ENCODE measurements at places on chromosomes 13 and 19.

- H3K27me3 ChIP-seq, result no peaks in the 10 kb centered on the region
- no peak overlapping the region for H3K27ac ChIP-seq
- H3K36me3 ChIP-seq, result no peaks in the 10 kb centered on the region
- no peak overlapping the region for H3K4me3 ChIP-seq
- H3K4me1 ChIP-seq, result no peaks in the 10 kb centered on the region
- no peak for DNase-seq
Observed at GRCh38 chr13:22014469-22014868, 343.6 kb downstream of the FGF9 start.

- no peaks in the 10 kb centered on the region for H3K36me3 ChIP-seq
- no peak for DNase-seq
- H3K4me3 ChIP-seq, result no peak overlapping the region
Observed at GRCh38 chr13:90416519-90416918, 931.0 kb upstream of the MIR17HG start.

DNA sequence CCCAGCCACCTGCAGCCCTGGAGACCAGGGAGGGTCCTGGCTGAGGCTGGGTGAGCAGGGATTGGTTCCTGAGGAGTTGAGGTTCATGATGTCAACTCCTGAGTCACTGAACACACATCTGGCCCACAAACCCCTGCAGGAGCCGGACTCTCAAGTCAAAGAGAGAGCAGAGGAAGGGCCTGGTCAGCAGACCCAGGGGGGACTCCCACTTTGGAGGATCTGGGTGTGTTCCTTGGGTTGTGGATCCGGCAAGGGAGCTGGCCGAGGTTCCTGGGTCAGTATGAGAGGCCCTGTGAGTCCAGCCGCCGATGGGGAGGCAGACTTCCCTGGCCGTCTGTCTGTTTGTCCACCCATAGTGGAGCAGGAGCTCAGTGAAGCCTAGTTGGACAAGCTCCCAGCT is 4.0 kb downstream of the SLC7A10 start:
- H3K27ac ChIP-seq, result no peak overlapping the region

- H3K36me3 ChIP-seq, result no peaks in the 10 kb centered on the region
- DNase-seq, result no peak
- no peak overlapping the region for H3K4me3 ChIP-seq
- H3K27ac ChIP-seq, result no peak overlapping the region
- H3K27me3 ChIP-seq, result no peaks in the 10 kb centered on the region
Observed at GRCh38 chr19:31340042-31341025, 8.9 kb downstream of the TSHZ3 start.

DNA sequence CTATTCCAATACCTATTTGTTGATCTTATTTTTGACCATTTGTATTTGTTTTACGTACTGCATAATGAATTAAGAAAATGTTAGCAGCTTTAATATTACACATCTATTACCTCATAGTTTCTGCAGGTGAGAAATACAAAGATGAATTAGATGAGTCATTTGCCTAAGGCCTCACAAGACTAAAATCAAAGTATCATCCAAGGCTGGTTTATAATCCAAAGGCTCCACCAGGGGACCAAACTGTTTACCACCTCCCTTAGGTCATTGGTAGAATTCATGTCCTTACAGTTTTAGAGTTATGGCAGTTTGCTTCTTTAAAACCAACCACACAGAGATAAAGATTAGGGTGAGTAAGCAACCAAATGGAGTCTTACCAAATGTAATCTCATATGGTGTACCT is 848.1 kb downstream of the SLITRK6 start:
- H3K27me3 ChIP-seq, result no peaks in the 10 kb centered on the region
- DNase-seq, result no peak
- H3K4me1 ChIP-seq, result no peaks in the 10 kb centered on the region

DNA sequence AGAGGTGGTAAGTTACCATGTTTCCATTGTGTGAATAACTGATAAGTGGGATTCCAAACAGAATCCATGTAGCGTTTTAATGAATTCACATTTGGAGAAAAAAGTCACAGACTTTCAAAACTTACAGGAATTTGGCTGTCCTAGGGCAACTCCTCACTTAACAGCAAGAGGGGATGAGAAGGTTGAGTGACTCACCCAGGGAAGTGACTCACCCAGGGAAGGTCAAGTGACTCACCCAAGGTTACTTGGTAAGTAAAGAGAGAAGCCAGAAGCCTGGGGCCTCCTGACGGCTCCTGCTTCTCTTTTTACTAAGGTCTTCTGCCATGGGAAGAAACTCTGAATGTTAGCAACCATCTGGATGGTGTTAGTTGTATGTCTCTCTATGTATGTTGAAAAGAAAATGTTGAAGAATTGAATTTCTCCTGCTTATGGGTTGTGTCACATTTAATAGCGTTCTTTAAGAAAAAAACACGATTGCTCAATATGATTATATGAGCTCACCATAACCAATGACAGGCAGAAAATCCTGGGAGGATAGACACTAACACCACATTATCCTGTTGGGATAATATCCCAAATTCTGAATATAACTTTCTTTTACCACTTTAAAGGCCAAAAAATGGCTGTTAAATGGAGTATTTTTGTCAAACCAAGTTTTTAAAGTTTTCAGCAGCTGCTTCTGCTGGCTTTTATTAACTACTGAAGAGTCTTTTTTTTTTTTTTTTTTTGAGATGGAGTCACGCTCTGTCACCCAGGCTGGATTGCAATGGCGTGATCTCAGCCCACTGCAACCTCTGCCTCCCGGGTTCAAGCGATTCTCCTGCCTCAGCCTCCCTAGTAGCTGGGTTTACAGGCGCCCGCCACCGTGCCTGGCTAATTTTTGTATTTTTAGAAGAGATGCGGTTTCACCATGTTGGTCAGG is 195.6 kb downstream of the GGACT start:
- H3K4me3 ChIP-seq, result no peak overlapping the region
- H3K27ac ChIP-seq, result no peak overlapping the region
- H3K36me3 ChIP-seq, result no peaks in the 10 kb centered on the region
- H3K27me3 ChIP-seq, result no peaks in the 10 kb centered on the region

- DNase-seq, result no peak
- H3K4me1 ChIP-seq, result peaks cover 3% of the 10 kb centered on the region
- no peaks in the 10 kb centered on the region for H3K27me3 ChIP-seq
- no peak overlapping the region for H3K4me3 ChIP-seq
Observed at GRCh38 chr13:48410199-48410598, 2.7 kb downstream of the LPAR6 start.

GRCh38 chr13:40283666-40284065 is 382.8 kb downstream of the FOXO1 start:
- no peak overlapping the region for H3K27ac ChIP-seq
- no peaks in the 10 kb centered on the region for H3K36me3 ChIP-seq
- no peak for DNase-seq
- no peak overlapping the region for H3K4me3 ChIP-seq
- H3K27me3 ChIP-seq, result no peaks in the 10 kb centered on the region

DNA sequence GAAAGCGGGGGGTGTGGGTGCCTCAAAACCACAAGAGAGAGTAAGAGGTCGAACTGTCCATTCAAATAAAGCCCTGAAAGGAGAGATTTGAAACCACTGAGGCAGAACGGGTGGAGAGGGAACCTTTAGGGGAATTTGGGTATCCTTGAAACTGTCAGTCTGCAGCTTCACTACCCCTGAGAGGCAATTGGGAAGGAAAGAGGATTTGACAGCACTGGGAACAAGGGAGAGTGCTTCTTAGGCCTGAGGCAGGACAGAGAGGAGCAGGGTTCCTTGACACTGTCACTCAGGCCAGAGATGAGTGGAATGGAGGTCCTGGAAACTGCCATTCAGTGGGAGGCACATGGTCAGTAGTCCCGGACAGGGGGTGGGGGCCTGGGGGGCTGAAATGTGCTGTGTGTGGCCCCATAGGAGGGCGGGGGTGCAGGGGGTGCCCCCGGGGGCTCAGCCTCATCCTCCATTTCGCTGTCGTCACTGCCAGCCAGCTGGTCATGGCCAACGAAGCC is 5.0 kb downstream of the GFY start:
- no peak overlapping the region for H3K4me3 ChIP-seq
- peaks cover 5% of the 10 kb centered on the region for H3K27me3 ChIP-seq
- no peak for DNase-seq
- H3K27ac ChIP-seq, result no peak overlapping the region

- H3K4me1 ChIP-seq, result peaks cover 8% of the 10 kb centered on the region
- no peak overlapping the region for H3K4me3 ChIP-seq
- no peak for DNase-seq
- H3K27me3 ChIP-seq, result no peaks in the 10 kb centered on the region
- H3K27ac ChIP-seq, result no peak overlapping the region
Observed at GRCh38 chr13:46382224-46382623, 4.8 kb downstream of the RUBCNL start.

DNA sequence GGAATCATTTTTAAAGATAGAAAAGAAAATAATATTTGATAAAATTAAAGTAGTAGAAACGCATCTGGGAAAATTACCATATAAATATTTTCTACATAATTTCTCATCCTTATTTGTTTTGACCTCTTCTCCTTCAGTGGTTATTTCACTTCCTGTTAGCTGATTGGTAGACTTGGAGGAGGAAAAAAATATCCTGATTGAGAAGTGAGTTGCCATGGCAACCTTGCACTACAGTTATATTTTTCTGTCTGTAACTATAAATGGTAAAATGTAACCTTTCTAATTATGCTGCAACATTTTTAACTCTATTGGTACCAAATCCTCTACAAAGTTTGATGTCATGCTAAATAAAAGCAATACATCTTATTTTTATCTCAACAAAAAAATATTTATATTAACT is 45.2 kb downstream of the SCEL start:
- no peaks in the 10 kb centered on the region for H3K36me3 ChIP-seq
- no peaks in the 10 kb centered on the region for H3K27me3 ChIP-seq
- no peak overlapping the region for H3K4me3 ChIP-seq
- no peak overlapping the region for H3K27ac ChIP-seq

DNA sequence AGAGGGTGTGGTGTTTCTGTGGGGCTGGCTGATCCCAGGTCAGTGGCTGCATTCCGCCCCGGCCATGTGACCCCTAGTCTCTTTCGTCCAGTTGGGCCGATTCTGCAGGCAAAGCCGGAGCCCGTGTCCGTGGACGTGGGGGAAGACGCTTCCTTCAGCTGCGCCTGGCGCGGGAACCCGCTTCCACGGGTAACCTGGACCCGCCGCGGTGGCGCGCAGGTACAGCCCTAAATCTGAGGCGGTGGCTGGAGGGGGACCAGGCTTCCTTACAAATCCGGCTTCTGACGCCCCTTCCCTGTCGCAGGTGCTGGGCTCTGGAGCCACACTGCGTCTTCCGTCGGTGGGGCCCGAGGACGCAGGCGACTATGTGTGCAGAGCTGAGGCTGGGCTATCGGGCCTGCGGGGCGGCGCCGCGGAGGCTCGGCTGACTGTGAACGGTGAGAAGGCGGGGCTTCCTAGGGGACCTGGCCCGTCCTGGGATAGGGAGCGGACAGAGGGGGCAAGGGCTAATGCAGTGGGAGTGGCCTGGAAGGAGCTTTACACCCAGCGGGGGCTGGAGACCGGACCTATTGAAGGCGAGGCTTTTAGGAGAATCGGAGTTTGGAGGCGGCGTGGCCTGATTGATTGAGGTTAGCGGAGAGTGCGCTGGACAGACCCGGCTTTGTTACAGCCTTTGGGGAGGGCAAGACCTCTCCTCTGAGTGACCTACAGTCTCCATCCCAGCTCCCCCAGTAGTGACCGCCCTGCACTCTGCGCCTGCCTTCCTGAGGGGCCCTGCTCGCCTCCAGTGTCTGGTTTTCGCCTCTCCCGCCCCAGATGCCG is 4.3 kb downstream of the KIRREL2 start:
- no peak overlapping the region for H3K4me3 ChIP-seq
- peaks cover 5% of the 10 kb centered on the region for H3K36me3 ChIP-seq
- H3K4me1 ChIP-seq, result peaks cover 45% of the 10 kb centered on the region
- DNase-seq, result no peak

DNA sequence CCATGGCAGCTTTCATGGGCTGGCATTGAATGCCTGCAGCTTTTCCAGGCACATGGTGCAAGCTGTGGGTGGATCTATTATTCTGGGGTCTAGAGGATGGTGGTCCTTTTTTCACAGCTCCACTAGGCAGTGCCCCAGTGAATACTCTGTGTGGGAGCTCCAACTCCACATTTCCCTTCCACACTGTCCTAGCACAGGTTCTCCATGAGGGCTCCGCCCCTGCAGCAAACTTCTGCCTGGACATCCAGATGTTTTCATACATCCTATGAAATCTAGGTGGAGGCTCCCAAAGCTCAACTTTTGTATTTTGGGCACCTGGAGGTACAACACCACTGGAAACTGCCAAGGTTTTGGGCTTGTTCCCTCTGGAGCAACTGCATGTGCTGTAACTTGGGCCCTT is 450.6 kb downstream of the LMO7 start:
- no peak for DNase-seq
- no peak overlapping the region for H3K27ac ChIP-seq
- no peaks in the 10 kb centered on the region for H3K27me3 ChIP-seq
- no peak overlapping the region for H3K4me3 ChIP-seq

DNA sequence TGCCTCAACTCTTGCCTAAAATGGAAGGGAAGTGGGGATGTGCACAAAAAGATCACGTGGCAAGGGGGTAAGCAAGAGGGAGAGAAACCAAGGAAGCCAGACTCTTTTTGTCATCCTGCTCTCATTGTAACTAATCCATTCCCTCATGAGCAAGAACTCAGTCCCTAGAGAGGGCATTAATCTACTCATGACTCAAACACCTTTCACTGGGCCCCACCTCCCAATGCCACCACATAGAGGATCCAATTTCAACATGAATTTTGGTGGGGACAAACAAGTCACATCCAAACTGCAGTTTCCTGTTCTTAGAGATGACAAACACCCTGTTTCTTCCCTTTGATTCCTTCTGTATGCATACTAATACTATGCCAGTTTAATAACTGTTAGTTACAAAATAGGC is 11.2 kb upstream of the CHST8 start:
- no peaks in the 10 kb centered on the region for H3K4me1 ChIP-seq
- H3K36me3 ChIP-seq, result no peaks in the 10 kb centered on the region
- H3K4me3 ChIP-seq, result no peak overlapping the region
- no peaks in the 10 kb centered on the region for H3K27me3 ChIP-seq
- no peak overlapping the region for H3K27ac ChIP-seq
- no peak for DNase-seq

GRCh38 chr13:110197026-110197425 is 109.9 kb downstream of the COL4A1 start:
- no peaks in the 10 kb centered on the region for H3K36me3 ChIP-seq
- H3K27me3 ChIP-seq, result no peaks in the 10 kb centered on the region
- H3K4me3 ChIP-seq, result no peak overlapping the region
- H3K27ac ChIP-seq, result no peak overlapping the region
- H3K4me1 ChIP-seq, result no peaks in the 10 kb centered on the region

GRCh38 chr13:51781246-51782022 is 22.5 kb downstream of the DHRS12 start:
- H3K36me3 ChIP-seq, result no peaks in the 10 kb centered on the region
- H3K4me3 ChIP-seq, result no peak overlapping the region
- H3K4me1 ChIP-seq, result peaks cover 97% of the 10 kb centered on the region
- H3K27ac ChIP-seq, result peak overlapping the region; percentile 90
- H3K27me3 ChIP-seq, result no peaks in the 10 kb centered on the region

- H3K36me3 ChIP-seq, result no peaks in the 10 kb centered on the region
- peak; percentile 68 for DNase-seq
- peak overlapping the region; percentile 54 for H3K27ac ChIP-seq
- peaks cover 36% of the 10 kb centered on the region for H3K4me1 ChIP-seq
Observed at GRCh38 chr19:18160971-18161635, 8.1 kb downstream of the PIK3R2 start.

Measured in body of pancreas (tissue), 4 donors.